ENCODE measurements at places on chromosomes 6 and 20. TPM values are rescaled to one million over a fixed set of nuclear protein-coding genes. Genes with fewer than 3 reads are reported as not detected.

- DNase-seq = no peak
Observed at GRCh38 chr6:84671183-84671582, 93.2 kb downstream of the TBX18 start.

- DNase-seq = no peak
Observed at GRCh38 chr6:49423817-49424216, 39.2 kb downstream of the MMUT start.

GRCh38 chr6:39068391-39068790, 19.8 kb downstream of the GLP1R start:
- no peak for DNase-seq

CYP24A1 gene
- 0.93 TPM for total RNA-seq

GRCh38 chr6:837380-837779, 144.4 kb upstream of the EXOC2 start:
- DNase-seq = no peak

DNA sequence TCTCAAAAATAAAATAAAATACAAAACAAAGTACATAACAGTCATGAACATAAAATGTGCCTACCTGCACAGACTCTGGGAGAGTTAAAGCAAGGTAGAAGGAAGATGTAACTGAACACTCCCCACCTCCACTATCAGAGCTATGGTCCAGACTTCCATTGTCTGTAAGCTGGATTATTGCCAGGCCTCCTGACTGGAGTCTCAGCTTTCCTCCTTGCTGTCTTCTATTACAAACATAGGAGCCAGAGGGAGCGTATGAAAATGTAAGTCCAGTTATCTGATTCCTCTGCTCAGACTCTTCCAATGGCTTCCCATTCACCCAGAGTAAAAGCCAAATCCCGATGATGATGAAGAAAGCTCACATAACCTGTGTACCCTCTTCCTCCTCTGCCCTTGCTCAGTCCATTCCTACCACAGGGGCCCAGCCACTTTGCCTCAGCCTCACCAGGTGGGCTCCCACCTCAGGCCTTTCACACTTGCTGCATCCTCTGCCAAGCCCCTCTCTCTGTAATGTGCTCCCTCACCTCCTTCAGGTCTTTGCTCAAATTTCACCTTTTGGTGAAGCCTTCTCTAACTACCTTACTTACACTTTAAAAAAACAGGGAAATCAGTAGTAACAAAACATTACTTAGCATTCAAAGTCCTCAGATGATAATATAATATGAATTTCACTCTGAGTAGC, 194.1 kb downstream of the RIMS1 start:
- DNase-seq = no peak

GRCh38 chr6:39309942-39310531, 4.2 kb downstream of the KCNK17 start:
- DNase-seq = peak; percentile 83

TFAP2D gene
- not detected for total RNA-seq

GRCh38 chr20:62805155-62805710, 598 bp downstream of the OGFR start:
- DNase-seq = no peak

DNA sequence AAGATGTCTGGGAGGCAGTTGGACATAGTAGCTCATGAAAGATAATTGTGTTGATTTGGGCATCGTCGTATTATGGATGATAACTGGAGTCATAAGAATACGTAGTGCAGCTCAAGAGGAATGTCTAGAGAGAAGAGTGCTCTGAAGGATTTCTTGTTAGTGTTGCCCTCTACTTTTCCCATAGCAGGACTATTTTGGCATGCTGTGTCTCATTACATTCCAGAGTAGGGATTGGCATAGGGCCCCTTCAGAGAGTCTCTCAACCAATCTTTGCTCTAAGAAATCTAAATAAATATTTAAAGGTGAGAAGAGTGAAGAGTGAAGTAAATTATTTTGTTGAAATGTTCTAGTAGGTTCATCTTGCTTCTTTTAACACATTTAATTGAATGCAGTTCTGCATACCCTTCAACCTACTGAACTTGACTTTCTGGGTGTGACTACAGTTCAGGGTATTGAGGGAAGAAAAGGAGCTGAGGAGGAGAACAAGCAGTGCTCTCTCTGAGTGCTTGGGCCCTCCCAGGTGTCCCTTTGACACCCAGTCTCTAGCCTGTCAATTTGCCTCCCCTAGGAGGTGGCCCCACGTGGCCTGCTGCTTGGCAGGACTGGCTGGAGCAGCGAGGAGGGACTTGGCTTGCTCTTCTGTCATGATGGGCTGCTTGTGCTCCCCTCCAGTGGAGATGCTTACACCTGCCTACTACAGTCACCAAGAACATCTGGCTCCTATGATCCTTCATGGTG, 33.3 kb downstream of the SOBP start:
- DNase-seq = no peak

- DNase-seq = no peak
Observed at GRCh38 chr6:80959034-80959433, 793.4 kb downstream of the TENT5A start.

HSPA1L gene
- 1.5 TPM for total RNA-seq

DNA sequence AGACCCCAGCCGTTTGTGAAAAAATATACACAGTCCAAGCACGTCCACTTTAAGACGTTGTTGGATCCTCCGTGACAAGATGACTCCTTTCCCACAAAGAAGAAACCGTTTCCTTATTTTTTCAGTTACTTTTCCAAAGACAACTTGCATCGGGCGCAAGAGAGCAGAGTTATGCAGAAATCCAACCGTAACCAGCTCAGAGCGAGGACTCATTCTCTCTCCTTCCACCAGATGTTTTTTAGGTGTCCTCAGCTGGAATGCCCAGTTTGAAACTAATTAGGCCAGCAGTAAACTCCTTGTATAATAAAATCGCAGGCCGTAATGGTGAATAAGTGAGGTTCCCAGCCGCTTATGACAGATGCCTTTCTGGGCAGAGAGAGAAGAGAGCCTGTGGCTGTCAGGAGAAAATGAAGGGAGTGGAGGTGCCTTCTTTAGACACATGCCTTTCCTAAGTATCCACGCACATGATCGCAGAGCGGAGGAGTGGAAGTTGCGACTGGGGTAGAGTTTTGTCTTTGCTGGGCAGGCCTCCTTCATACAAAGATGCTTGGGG, 2.8 kb downstream of the EYA2 start:
- DNase-seq = no peak

All from neural crest cell (in vitro differentiated cells).